Panc1 (cell line): ENCODE measurements at places on chromosomes 13 and 19.

DNA sequence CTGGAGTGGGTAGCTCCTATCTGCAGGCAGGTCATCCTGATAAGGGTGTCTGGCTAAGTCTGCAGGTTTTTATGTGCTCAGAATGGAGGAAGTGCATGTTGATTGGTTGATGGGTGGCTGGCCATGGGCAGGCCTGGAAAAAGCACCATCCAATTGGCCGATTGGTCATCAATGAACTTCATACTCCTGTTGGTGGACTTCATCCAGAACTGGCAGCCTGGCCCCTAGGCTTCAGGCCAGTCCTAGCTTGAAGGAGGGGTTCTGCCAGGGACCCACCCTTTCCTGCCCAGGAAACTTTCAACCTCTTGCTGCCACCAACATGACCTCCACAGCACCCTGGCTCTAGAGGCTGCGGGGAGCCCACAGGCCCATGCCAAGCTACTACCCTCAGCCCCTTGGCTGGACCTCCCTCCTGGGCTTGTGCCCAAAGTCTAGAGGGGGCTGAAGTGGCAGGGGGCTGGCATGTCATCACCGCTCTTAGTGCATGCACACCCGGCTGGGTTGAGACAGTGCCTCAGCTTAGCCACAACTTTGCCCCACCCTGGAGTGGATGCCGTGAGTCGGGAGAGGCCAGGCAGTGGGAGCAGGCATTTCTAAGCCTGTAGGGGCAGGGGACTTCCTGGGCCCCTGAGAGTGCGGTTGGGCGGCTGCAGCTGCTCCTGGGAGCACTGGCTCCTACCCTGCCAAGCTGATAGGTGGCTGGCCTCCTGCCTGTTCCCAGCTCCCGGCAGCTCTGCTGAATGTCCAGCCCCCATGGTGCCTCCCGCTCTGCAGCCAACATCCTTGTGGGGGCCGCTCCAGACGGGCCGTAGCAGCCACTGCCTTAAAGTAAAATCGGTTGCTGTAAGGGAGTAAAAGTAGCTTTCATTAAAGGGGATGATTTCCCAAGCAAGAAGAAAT is 13.2 kb downstream of the DNAJC15 start:
- DNase-seq: no peak

DNA sequence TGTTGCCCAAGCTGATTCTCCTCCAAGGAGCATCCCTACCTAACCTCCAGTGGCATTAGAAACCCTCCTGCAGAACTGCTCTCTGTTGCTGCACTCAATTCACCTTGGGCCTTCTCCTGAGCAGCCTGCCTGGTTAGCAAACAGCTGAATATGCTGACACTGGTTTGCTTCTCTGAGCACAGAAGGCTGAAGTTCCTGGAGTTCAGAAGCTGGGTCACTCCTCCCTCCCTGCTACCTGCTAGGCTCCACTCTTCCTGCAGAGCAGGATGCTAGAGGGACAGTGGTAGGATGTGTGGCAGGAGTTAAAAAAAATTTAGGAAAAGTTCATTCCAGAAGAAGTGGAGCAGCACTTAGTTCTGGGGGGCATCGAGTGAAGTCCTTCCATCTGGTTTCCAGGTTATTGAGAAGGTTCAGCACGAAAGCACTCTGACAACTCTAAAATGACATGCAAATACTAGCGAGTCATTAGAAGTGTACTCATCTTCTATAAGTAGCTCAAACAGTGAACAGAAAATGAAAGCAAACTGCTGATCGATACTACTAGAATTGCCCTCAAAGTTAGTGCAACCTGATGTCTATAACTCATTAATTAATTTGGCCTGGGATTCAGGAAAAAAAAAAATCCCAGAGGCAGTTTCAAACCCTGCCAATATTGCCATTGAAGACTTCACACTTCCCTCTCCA is 293.7 kb downstream of the POU4F1 start:
- DNase-seq: no peak

DNA sequence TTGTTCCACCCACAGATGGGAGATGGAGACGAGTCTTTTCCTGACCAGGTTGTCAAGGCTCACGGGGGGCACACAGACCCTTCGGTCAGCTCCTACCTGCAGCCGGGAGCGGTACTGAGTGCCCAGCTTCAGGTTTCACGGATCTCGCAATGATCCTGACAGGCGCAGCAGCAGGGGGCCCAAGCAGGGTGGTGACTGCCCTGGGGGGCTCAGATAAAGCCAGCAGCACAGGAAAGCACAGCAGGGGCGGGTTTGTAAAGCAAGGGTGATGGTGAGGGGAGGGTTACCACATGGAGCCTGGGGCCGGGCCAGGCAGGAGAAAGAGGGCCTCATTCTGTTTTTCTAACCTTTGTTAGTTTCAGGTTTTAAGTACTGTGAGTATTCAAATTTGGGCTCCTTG is 41.7 kb upstream of the ATP11A start:
- DNase-seq: no peak

DNA sequence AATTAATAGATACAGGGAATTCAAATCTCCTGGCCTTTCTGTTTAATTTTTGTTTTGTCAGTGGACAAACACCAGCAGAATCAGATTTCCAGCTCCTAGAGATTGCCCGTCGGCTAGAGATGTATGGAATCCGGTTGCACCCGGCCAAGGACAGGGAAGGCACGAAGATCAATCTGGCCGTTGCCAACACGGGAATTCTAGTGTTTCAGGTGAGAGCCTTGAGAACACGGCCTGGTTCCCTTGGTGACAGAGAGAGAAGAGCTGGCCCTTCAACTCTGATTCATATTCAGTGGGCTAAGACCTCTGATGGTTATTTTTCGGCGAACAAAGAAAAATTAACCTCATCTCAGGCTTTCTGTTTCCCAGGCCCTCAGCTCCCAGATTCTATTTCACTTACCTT is 191.3 kb downstream of the STK24 start:
- no peak for DNase-seq

DNA sequence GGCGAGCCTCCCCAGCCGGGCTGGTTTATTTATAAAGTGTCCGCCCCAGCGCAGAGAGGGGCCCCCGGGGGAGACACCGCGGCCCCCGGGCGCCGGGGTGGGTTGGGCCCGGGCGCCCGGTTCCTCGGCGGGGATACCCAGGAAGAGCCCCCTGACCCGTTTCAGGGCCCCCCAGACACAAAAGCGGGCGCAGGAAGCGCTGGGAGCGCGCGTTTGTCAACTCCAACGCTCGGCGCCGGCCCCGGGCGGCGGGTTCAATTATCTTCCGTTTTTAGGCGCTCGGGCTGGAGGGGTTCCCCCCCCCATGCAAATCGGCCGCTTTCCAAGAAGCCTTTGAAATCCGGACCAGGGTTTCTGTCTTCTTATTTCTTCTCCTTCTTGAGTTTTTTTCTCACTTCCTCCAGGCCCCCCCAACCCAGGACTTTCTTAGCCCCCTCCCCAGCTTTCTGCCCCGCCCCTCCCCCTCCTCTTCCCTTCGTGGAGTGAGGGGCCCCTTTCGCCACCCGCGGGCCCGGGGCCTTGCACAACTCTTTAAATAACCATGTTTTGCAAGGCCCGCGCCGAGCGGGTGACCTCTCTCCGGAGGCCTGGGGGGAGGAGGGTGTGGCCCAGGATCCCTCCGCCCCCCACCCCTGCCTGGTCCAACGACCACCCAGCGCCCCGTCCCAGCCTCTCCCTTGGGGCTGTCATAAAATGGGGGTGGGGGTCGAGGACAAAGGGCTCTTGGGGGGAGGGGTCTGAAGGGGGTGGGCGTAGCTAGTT is 935 bp downstream of the ARID3A start:
- DNase-seq: no peak

DNA sequence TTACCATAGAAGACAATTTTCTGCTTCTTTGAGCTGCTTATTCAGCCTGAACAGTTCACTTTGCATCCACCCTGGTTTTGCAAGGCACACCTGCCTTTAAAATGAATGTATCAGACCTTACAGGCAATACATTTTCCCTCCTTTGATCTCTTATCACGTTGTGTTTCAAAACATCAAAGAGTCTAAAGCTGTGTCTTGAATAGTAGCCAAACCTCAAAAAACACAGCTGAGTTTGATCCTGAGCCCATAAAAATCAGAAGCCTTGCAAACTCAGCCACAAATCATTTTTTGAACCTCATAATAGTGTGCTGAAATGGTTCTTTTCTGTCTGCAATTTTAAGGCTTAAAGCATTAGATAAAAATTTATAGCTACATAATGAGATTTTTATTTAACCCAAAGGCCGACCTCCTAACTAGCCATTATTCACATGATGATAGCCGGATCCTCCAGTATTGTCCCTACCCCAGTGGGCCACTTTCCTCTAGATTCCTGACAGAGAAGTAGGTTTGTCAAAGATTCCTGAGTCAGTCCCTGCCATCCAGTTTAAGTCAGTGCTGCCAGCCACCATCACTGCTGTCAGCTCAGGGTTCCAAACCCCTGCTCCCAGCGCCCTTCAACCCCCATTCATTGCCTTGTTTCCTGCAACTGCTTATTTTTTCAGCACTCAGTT is 71.8 kb downstream of the CAB39L start:
- no peak for DNase-seq
